CMK (cell line): ENCODE measurements at places on chromosomes 3 and 15.

DNA sequence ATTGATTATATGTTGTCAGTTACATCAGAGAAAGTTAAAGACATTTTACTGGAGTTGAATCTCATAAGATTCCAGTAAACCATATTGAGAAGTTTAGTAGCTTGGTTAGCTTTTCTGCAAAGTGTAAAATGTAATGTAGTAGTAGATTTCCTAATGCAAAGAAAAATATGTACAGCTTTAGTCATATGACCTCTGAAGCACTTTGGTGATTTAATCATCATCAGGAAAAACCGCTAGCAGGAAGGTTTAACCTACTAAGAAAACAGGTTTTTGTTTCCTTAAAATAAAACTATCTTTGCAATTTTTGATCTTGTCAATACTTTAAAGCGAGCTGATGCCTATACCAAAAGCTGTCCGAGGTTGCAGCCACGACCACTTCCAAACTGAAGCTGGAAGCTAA is 364.6 kb upstream of the ZNF385D start:
- no peak for DNase-seq

DNA sequence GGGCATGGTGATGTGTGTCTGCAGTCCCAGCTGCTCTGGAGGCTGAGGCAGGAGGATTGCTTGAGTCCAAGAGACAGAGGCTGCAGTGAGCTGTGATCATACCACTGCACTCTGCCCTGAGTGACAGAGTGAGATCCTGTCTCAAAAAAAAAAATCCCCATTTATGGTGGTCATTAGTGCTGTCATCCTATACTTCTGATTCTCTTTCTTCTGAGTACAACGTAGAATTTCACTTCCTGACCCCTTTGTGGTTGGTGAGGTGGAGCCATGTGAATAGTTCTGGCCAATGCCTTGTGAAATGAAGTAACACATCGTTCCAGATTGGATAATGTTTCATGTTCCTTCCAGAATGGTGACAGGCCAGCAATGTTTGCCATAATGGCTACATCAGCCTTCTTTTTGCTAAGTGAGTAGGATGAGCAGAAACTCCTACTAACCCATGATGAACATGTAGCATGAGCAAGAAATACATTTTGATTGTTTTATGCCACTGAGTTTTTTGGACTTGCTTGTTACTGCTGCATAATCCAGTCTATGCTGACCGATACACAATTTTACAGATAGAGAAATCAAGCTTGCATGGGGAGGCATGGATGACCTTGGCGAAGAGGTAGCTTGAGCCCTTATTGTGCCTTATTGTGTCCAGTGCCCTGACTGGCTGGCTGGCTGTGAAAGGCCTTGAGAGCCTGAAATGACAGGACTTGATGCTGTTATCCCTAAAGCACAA is 30.9 kb upstream of the TLE3 start:
- DNase-seq: no peak

- no peak for DNase-seq
Measured at GRCh38 chr3:37599779-37600178, 261.9 kb upstream of the CTDSPL start.

- DNase-seq: no peak
Measured at GRCh38 chr3:123424999-123425712, 23.7 kb downstream of the ADCY5 start.

GRCh38 chr3:149271669-149272068 is 50.0 kb upstream of the CP start:
- DNase-seq: no peak

GRCh38 chr3:133384331-133385027 is 15.4 kb upstream of the BFSP2 start:
- DNase-seq: peak; percentile 14

DNA sequence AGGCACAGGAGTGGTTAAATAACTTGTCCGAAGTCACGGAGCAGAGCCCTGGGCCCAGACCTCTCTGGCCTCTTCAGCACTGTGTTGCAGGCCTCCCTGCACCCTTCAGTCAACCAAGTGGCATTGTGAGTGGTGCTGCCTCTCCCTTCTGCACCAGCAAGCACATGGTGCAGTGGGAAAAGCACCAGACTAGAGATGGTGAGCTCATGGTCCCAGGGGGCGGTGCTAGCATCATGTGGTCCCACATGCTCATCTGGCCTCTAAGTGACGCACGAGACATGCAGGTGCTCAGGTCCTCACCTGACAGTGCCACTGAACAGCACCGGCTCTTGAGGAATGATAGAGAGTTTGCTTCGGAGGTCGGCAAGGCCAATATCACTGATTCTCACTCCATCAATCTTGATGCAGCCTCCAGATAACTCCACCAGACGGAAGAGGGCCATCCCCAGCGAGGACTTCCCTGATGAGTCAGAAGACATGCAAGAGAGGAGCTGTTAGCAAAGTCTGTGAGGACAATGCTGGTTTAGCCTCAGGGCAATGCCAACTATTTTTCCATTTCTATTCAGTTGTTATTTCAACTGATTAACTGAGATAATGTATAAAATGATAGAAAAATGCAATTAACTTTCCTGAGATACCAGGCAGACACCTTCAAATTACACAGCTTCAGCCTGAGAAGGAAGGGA is 53.1 kb upstream of the PARL start:
- no peak for DNase-seq

- no peak for DNase-seq
Measured at GRCh38 chr15:58053315-58054153, 12.0 kb downstream of the ALDH1A2 start.

- DNase-seq: no peak
Measured at GRCh38 chr15:63133786-63134185, 12.1 kb downstream of the LACTB start.

- no peak for DNase-seq
Measured at GRCh38 chr15:33153548-33153947, 41.0 kb downstream of the FMN1 start.

GRCh38 chr3:122458992-122459391 is 43.1 kb upstream of the WDR5B start:
- no peak for DNase-seq

DNA sequence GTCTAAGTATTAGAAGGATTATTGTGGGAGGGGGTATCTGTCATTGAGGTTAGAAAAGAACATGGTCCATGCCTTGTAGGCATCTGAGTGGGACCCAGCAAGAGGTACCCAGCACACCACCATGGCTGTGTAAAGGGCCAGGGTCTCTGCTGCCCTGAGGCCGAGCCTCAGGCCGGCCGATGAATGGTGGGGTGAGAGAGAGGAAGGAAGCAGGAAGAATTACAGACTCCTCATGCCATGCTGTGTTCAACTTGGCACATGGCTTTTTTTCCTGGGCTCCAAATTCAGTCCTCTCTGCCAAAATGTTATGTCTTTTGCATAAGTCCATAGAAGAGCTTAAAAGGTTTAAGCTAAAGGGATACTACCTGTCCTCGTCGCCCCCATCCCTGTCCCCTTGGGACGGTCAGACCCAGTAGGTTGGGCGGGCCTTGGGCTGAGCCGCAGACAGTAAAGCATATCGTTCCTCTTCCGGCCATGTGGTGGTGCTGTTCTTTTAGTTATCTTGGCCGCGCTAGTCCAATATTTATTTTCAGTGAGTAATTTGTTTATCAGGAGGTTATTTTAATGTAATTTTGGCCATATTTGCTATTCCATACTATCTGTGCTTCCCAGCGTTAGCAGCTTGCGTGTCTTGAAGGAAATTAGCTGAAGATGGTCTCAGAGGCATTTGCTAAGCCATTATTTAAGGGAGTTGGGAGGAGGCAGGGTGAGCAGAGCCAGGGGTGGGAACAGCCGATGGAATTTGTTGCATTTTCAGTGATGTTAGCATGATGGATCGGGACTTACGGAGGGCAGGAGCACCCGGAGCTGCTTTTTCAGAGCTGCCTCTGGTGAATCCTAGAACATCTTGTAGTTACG is 152.4 kb downstream of the AGBL1 start:
- DNase-seq: no peak

DNA sequence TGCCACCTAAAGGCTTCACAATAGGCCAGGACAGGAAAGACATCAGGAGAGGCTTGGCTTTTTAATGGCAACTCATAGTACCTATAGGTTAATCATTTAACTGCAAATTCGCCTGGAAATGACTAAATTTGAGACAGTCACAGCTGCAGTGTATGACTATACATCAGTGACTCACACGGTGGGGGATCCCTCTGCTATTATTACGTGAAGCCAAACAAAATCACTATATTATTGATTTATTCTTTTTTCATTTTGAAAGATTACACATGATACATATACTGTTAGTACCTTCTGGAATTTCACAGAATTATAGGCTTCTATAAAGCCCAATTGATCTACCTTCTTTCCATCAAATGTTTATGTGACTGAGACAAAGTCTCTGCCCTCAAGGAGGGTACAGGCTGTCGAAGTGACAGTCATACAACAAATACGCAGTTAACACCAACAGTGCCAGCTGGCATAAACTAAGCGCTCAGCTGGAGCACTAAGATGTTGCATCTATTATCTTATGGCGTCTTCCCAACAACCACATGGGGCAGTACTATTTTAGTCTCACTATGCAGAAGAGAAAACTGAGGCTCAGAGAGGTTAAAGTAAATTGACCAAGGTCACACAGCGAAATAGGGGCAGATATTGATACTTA is 82.0 kb upstream of the LMOD3 start:
- DNase-seq: no peak

- no peak for DNase-seq
Measured at GRCh38 chr3:38247366-38248035, 18.1 kb upstream of the SLC22A13 start.

- DNase-seq: no peak
Measured at GRCh38 chr15:71678191-71678590, 132.2 kb upstream of the NR2E3 start.

- peak; percentile 12 for DNase-seq
Measured at GRCh38 chr3:48429317-48429959, 448 bp downstream of the PLXNB1 start.

- DNase-seq: no peak
Measured at GRCh38 chr3:197525706-197526105, 30.1 kb downstream of the BDH1 start.

GRCh38 chr15:39936187-39936586 is 2.3 kb downstream of the EIF2AK4 start:
- no peak for DNase-seq

DNA sequence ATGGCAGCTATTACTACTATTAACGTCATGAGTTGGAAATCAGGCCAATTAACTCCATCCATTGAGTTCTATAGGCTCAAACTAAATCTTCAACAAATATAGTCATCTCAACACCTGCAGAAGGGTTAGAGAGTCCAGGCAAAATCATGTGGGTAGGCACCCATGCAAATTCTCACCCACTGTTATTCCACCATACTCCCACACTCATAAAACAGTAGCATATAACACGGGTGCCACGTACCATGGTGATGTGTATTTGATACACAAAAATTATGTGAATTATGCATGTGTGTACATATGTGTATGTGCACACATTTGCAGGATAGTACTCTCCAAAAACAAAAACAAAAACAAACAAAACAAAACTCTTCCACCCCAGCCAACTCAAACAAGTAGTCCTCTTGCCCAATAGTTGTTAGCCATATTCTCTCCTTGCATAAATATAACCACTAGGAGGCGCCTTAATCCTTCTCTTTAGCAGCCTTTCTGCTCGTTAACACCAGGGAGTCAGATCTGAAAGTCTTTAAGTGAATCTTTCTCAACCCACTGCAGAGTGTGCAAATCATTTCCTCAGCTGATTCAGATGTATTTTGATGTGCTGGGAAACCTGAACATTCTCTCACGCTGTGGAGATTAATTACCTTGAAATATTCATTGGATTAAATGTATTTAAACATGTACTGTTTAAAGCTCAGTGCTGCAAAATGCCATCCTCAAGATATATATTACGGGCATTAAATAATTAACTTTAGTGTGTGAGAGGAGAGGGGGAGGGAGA is 38.0 kb upstream of the COPB2 start:
- DNase-seq: peak; percentile 17

GRCh38 chr3:131067983-131068382 is 41.3 kb downstream of the NEK11 start:
- DNase-seq: no peak

DNA sequence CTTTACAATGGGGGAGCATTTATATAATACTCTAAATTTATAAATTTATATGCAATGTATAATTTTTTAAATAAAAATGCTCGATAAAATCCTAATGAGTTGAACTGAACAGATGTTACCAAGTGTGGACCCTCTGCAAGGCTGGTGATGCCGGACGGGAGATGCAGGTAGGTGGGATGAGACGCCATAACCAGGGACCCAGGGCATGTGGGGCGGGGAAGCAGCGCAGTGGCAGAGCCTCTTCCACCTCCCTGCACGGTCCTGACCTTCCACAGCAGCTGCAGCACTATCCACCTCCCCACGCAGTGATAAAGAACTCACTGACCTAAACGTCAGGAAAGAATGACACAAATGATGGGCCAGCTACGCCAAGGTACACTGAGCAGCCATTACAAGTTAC is 12.8 kb downstream of the PCSK6 start:
- no peak for DNase-seq

- DNase-seq: no peak
Measured at GRCh38 chr15:39205506-39206371, 375.1 kb upstream of the THBS1 start.

GRCh38 chr15:58641660-58642059 is 107.8 kb downstream of the ADAM10 start:
- DNase-seq: no peak

GRCh38 chr3:112360561-112360960 is 27.6 kb downstream of the CD200 start:
- no peak for DNase-seq

DNA sequence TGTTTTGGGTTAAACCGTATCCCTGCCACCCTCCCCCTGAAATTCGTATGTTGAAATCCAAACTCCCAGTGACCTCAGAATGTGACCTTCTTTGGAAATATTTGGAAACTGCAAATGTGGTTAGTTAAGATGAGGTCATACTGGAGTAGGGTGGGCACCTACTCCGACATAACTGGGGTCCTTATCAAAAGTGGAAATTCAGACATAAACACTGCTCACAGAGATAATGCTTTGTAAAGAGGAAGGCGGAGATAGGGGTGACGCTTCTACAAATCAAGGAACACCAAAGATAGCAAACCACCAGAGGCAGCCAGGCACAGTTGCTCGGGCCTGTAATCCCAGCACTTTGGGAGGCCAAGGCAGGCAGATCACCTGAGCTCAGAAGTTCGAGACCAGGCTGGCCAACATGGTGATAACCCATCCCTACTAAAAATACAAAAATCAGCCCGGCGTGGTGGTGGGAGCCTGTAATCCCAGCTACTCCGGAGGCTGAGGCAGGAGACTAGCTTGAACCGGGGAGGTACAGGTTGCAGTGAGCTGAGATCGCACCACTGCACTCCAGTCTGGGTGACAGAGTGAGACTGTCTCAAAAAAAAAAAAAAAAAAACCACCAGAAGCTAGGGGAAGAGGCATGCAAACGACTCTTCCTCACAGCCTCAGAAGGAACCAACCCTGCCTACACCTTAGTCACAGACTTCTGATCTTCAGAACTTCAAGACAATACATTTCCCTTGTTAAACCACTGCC is 51.1 kb upstream of the CHD2 start:
- DNase-seq: peak; percentile 76

DNA sequence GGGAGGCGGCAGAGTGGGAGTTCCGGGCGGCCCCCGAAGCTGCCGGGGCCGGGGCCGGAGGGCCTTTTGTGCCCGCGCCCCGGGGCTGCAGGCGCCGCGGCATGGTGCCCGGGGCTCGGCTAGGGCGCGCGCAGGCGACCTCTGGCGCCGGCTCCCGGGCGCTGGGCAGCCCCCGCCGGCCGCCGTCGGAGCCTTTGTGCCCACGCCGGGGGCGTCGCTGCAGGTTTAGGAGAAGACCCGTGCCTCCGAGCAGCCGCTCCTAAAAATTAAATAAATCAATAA is 299 bp downstream of the PAQR9 start:
- no peak for DNase-seq

- DNase-seq: peak; percentile 32
Measured at GRCh38 chr3:184016811-184017671, 643 bp downstream of the ABCC5 start.

GRCh38 chr3:39095778-39096177 is 11.6 kb downstream of the GORASP1 start:
- DNase-seq: no peak
